A375 (cell line): ENCODE measurements at places on chromosomes 7 and 10. TPM values are rescaled to one million over a fixed set of nuclear protein-coding genes. Genes with fewer than 3 reads are reported as not detected.

SEC31B gene
- total RNA-seq = 4.3 and 4.7 TPM in 2 replicates

GRID1 gene
- total RNA-seq = 0.03 and 0.04 TPM in 2 replicates

ADAMTS14 gene
- 0.08 TPM in 1 of 2 replicates, not detected in the other for total RNA-seq

MBLAC1 gene
- total RNA-seq = 4.8 and 6.3 TPM in 2 replicates

STK31 gene
- total RNA-seq = 0.23 and 0.29 TPM in 2 replicates

MSS51 gene
- total RNA-seq = 0.69 and 0.94 TPM in 2 replicates

ACTL6B gene
- total RNA-seq = not detected in 2 replicates

CCL26 gene
- 0.57 and 0.88 TPM in 2 replicates for total RNA-seq

SORCS3 gene
- not detected in 2 replicates for total RNA-seq

FAM13C gene
- 0.16 and 0.49 TPM in 2 replicates for total RNA-seq

OR13A1 gene
- not detected in 2 replicates for total RNA-seq

ZWINT gene
- 99.1 and 103 TPM in 2 replicates for total RNA-seq

LRWD1 gene
- total RNA-seq = 68.4 and 76.1 TPM in 2 replicates
